ENCODE measurements at places on chromosomes 12 and 14. TPM values are rescaled to one million over a fixed set of nuclear protein-coding genes. Genes with fewer than 3 reads are reported as not detected.

- DNase-seq, result no peak
These were observed 116.8 kb upstream of the ABCD2 start for GRCh38 chr12:39736406-39736805.

GRCh38 chr14:33307691-33308251 is 369.1 kb downstream of the NPAS3 start:
- peak; percentile 74 for DNase-seq

DNA sequence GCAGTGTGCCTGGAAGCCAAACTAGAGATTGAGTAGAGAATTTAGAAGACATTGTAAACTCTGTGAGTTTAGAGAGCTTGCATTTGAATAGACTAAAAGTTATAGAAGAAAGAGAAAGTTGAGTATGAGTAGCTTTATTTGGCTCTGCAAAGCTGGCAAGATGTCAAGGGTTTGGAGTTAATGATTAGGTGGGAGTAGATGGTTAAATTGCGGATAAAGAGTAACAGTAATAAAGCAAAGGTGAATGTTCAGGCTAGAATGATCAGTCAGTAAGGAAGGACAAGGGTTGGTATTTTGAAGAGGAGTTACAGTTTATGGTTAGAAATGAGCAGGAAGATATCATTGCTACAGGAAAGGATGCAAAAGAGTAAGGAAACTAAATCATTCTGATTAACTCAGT is 5.2 kb downstream of the PPM1A start:
- DNase-seq, result no peak

DNA sequence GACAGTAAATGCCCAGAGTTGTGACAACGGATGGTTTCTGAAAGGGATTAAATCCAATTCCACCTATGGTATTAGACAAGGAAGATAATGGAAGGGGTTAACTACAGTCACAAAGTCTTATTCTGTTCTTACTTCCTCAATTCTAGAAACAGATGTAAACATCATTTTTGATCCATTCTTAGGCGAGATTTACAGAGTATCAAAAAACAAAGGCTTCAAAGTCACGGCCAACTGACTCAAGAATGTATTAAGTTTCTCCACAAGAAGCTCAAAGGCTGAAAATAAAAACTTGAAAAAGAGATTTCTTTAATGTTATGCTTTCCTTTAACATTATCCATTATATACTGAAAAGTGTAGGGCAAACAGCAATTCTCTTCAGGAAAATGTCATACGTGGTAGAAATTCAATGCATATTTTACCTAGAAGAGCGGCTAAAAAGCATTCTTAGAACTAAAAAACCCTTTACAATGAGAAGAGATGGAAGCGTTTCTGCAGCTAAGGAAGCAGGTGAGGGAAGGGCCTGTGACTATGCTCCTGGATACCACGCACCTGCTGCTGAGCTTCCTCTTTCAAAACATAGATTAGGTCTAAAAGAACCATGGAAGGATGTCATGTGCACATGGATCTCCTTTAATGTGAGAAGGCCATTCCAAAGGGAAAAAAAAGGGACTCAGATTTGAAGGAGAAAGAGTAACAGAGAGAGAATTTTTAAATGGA is 185.8 kb downstream of the STXBP6 start:
- no peak for DNase-seq

DNA sequence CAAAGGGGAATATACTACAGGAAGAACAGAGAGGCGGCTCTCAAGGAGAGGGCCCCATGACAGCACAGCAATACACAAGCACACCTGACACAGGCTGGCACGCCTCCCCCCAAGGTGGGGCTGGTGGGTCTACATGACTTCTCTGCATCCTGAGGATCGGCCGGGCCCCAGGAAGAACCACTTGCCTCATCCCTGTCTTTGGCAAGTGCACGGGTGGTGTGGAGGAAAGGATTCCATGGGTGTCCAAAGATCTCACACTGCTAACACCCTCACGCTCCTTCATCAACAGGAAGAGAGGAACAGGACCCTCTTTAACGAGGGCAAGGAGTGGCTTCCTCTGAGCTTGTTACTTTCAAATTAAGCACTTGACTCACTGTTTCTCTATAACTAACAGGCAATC is 7.3 kb downstream of the VAMP1 start:
- no peak for DNase-seq

- DNase-seq, result no peak
These were observed 272.9 kb upstream of the ATXN7L3B start for GRCh38 chr12:74264692-74265091.

DNA sequence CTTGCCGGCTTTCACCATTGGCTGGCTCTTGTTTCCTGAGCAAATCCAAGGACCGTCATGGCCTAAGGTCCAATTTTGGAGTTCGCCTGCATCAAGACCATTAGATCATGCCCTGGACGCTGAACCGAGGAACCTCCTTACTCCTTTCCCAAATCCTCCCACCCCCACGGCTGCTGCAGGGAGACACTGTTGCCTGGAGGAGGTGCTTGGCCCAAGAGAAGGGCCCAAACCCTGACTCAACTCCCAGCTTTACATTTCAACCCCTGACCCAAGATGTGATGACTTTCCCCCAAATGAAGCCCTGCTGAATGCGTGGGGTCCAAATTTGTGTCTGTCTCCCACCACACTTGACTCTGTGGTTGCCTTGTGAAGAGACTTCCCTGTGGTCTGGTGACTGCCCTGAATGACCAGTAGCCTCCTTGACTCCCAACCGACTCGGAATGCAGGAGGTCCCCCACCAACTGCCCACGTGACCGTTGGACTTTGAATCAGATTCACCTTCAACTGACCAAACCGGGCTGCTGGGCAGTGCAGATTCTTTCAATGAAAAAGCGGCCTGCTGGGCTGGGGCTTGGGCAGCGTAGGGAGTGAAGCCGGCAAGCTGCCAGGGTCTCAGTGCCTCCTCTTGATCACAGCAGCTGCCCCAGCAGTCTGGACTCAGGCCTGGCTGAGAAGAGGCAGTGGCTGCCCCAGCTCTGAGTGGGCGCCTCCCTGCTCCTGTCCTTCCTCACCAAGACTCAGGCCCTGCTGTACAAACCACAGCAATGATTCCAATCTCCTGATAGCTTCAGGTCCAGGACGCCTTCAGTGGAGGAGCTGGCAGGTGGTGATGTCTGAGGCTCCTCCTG is 46.7 kb upstream of the OASL start:
- no peak for DNase-seq

DNA sequence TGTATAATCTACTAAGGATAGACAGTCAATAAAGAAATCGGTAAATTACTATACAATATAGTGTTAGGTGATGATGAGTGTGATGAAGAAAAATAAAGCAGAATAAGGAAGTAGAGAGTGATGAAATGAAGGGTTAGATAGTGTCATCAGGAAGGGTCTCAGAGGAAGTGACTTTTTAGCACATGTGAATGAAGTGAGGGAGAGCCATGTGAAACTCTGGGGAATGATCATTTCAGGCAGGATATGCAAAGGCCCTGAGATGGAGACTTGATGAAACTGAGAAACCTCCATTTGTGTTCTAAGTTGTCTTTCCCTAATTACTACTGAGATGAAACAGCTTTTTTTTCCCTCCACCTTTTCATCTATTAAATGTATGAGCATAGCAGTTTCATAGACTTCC is 19.4 kb upstream of the GNPTAB start:
- no peak for DNase-seq

Gene SYT1
- 4.5 TPM for polyA plus RNA-seq

Gene LAG3
- 2.3 TPM for polyA plus RNA-seq

Gene C12orf42
- polyA plus RNA-seq, result not detected

Gene SRGAP1
- 8.1 TPM for polyA plus RNA-seq

Gene CRACR2A
- polyA plus RNA-seq, result 1.2 TPM

Measured in adrenal gland (tissue), 19 donors.